Type B pancreatic cell (in vitro differentiated cells): ENCODE measurements at places on chromosomes 2 and 18.

DNA sequence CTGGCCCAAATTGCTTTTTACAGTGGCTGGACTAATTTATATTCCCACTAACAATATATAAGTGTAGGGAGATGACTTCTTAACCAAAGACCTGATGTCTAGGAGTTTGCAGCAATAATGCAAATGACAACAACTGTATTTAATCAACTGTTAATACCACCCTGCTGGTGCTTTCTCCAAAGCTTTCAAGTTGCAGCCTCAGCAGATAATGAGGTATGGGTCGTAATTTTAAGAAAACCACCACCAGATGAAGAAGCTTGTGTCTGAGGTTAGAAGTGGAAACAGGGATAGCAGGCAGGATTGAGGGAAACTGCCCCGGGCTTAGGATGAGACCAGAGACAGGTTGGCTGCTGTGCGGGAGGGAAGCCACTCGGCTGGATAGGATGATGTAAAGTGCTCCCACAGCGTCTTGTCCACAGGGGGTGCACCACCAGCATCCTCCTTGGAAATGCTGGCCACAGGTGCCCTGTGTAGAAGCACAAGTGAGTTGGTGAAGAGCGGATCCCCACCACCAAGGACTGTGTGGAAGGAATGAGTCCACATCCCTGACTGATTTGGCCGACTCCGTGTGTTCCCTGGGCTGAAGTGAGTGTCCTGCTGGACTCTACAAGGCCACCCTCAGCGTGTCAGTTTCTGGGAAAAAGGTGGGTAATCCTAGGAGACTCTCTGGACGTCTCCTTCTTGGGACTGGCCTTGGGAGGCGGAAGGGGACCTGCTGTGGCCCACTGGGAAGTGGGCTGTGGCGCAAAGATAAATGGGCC lies 76.1 kb upstream of the SMAD2 start:
- no peak for DNase-seq

- no peak for DNase-seq
Observed at GRCh38 chr2:223870840-223871611, 33.6 kb upstream of the AP1S3 start.

GRCh38 chr2:237859082-237859433 lies 365 bp upstream of the RAMP1 start:
- DNase-seq, result no peak

GRCh38 chr18:48638451-48638850 lies 99.6 kb downstream of the CTIF start:
- DNase-seq, result no peak

- no peak for DNase-seq
Observed at GRCh38 chr2:66013456-66013855, 421.5 kb upstream of the MEIS1 start.

DNA sequence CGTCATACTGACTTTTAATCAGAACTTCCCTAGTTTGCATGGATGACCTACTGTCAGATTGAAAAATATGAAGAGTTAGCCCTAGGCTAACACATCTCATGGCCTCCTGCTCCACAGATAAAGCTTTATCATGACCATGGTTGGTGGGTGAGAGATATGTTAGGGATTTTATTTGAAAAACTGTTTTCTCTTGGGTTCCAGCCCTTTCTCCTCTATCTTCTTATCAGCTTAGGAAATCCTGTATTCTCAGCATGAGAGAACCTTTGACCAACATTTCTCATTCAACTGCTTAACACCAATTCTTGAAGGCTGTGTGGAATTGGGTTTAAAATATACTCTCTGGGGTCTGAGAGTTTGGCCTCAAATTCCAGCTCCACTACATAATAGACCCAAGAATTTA lies 1407.0 kb upstream of the CELF4 start:
- no peak for DNase-seq

DNA sequence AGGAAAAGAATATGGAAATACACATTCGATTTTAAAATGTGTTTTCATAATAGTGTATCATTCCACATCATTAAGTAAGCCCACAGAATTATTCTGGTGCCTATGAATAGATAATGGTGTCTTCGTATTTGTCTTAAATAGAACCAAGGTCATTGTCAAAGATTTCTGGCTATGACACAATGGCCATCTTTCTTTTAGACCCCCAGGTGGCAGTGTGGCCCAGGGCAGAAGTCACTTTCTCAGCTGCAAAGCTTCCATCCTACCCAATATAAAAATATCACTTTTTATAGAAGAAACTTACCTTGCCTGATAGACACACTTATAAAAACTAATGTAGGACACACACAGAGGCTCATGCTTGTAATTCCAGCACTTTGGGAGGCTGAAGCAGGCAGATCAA lies 57.5 kb downstream of the ZRANB3 start:
- no peak for DNase-seq

DNA sequence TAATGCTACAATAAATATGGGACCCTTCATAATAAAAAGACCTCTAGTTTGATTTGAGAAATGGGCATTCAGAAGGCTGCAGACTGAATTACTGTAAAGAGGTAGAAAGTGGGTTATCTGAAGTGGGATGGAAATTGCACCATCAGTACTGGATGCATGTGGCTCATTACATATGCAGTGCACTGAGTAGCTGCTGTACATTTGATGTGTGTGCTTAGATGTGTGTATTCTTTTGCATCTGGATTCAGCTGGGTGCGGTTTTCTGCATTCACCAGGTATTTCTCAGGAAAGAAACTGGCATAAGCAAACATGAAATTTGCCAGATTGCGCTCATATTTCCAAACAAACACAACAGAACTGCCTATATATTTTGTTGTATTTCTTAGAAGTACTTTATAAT lies 38.2 kb downstream of the NDC80 start:
- no peak for DNase-seq

DNA sequence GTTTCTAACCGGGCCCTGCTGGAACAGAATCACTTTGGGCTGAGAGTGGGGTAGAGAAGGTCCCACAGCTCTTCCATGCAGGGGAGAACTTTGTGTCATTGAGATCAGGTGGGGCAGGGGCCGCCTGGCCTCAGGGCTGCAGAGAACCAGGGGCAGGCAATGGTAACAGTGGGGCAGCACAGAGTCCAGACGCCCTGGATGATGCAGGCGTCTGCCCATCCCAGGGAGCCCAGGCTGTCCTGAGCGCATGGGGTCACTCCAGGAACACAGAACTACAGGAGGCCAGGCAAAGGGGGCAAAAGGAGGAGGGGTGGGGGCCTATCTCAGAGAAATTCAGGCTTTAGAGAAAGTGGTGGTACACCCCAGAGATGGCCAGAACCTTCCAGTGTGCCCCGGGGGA lies 121.3 kb downstream of the NDUFA10 start:
- no peak for DNase-seq

DNA sequence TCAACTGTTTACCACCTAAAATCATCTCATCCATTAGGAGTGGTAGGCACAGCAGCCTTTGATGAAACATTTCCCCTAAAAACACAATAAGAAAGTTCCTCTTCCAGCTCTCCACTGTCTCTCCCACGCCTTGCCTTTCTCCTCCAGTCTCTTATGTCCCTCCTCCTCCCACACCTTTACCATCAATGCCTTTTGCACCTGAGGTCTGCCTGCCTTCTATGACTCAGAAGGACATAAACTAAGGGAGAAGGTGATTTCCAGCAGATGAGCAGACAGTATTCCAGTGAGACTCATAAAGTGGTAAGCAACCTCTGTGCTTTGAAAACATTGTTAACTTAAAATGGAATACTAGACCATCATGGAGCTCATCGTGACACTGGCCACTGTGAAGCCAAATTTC lies 34.2 kb upstream of the NDUFV2 start:
- DNase-seq, result no peak

DNA sequence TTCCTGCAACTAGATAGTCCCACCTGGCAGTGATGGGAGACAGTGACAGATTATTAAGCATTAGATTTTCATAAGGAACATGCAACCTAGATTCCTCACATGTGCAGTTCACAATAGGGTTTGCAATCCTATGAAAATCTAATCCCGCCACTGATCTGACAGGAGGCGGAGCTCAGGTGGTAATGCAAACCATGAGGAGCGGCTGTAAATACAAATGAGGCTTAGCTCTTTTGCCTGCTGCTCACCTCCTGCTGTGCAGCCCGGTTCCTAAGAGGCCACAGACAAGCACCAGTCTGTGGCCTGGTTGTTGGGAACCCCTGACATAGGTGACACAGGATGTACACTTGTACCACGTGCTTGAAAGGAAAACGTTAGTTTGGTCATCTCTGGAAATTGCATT lies 41.6 kb downstream of the CDH19 start:
- no peak for DNase-seq

GRCh38 chr2:47217277-47217676 lies 62.2 kb upstream of the STPG4 start:
- no peak for DNase-seq

- DNase-seq, result no peak
Observed at GRCh38 chr18:52716973-52717372, 377.0 kb downstream of the DCC start.

- DNase-seq, result peak; percentile 36
Observed at GRCh38 chr2:11540148-11540995, 6.5 kb downstream of the GREB1 start.

DNA sequence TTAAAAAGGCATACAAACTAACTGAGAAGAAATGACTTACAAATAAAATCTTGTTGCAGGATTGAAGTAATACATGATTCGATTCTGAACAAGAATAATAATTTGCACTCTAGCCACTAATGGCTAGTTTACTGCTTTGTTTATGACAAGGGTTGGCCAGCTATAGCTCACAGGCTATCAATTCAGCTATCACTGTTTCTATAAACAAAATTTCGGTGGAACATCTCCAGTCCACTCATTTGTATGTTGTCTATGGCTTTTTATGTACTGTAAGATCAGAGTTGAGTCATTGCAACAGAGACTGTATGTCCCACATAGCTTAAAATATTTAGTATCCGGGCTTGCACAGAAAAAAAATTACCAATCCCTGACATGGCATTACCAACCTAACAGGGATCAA lies 543.7 kb upstream of the CNTNAP5 start:
- DNase-seq, result no peak

DNA sequence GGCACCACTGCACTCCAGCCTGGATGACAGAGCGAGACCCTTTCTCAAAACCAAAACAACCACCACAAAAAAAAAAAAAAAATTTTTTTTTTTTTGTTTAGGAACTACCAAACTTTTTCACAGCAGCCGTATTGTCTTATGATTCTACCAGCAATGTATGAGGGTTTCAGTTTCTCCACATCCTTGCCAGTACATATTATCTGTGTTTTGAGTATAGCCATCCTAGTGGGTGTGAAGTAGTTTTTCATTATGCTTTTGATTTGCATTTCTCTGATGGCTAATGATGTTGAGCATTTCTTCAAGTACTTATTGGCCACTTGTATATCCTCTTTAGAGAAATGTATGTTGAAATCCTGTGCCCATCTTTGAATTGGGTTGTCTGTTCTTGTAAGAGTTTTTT lies 51.7 kb downstream of the COX7A2L start:
- no peak for DNase-seq

DNA sequence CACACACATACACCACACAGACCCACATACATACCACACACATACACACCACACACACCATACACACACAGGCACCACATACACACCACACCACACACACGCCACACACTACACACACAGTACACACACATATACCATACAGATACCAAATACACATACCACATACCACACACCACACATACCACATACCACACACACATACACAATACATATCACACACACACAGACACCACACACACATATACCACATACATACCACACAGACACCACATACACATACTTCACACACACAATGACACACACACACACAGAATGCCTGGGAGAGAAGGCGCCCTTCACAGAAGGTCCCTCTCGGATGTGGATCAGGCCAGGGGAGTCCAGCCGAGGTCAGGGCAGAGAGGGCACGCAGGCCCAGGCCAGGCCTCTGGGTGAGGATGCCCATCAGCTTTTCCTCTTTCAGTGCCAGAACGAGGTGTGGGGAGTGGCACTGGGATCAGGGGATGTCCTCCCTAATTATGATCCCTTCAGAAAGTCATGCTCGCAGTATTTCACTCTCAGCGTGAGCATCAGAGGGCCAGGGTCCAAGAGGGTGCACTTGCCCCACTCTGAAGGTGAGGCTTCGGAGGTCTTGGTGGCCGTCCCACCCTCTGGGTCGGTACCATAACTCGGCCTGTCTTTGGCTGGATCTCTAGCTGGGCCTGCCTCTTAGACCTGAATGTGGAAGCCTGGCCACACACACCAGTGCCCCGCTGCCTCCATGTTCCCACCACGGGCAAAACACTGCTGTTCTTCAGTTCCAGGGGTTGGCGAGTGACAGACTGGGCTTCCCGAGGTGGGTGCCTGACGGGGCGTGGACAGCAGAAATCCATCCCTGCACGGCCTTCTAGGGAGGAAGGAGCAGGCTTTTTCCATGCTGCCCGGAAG lies 70.6 kb upstream of the ODC1 start:
- no peak for DNase-seq

DNA sequence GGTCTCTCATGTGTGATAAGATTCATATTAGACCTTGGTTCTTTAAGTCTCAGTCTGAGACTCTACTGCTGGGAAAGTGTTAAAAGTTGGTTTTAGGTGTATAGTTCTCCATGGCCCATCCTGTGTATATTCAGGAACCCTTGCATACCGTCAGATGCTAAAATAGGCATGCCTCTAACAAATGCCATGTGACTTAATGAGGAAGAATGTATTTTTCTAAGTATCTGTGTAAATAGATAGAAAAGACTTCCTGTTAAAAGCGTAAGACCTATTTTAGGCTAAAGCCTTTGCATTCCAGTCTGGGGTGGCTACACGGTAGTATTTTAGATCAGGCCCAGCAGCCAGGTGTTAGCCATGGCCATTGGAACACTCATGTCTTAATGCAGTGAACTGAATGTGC lies 73.3 kb downstream of the RHBDD1 start:
- no peak for DNase-seq

DNA sequence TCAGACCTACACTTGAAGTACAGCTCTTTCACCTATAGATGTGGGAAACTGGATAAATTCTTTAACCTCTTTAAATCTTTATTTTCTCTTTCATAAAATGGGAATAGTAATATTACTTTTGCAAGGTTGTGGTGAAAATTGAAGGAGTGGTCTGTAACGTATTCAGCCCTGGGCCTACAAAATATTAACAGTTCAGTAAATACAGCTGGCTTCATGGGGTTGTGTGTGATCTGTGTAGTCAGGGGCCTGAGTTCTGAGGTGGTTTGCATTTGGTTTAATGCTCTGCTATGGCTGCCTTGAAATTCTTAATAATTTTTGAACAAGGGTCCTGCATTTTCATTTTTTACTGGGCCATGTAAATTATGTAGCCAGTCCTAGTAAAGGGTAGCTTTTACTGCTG lies 16.8 kb upstream of the EML6 start:
- no peak for DNase-seq

DNA sequence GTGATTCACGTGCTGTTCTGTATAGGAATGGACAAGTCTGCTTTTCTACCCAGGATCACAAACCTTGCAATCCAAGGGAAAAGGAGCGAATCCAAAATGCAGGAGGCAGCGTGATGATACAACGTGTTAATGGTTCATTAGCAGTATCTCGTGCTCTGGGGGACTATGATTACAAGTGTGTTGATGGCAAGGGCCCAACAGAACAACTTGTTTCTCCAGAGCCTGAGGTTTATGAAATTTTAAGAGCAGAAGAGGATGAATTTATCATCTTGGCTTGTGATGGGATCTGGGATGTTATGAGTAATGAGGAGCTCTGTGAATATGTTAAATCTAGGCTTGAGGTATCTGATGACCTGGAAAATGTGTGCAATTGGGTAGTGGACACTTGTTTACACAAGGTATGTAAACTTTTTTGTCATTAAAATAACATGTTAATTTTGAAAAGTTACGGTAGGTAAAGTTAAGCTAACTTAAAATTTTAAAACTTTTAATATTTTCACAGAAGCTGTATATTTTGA lies 33.0 kb downstream of the PPM1B start:
- DNase-seq, result no peak
